ENCODE measurements at places on chromosomes 12 and 14.

DNA sequence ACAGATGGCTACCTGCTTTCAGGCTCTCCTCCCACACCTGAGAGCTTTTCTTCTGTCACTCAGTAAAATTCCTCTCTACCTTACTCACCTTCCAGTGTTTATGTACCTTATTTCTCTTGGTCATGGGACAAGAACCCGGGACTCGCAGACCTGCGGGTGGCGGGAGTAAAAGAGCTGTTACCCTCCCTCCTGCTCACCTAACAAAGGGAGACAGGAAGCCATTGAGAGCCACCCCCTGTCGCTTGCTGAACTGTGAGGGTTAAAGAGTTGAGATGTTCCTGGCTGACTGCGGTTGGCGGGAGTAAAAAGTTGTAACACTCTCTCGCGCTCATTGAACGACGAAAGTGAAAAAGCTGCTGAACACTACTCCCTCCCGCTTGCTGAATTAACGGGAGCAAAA, 1935.1 kb upstream of the FLRT2 start:
- no peak for DNase-seq

DNA sequence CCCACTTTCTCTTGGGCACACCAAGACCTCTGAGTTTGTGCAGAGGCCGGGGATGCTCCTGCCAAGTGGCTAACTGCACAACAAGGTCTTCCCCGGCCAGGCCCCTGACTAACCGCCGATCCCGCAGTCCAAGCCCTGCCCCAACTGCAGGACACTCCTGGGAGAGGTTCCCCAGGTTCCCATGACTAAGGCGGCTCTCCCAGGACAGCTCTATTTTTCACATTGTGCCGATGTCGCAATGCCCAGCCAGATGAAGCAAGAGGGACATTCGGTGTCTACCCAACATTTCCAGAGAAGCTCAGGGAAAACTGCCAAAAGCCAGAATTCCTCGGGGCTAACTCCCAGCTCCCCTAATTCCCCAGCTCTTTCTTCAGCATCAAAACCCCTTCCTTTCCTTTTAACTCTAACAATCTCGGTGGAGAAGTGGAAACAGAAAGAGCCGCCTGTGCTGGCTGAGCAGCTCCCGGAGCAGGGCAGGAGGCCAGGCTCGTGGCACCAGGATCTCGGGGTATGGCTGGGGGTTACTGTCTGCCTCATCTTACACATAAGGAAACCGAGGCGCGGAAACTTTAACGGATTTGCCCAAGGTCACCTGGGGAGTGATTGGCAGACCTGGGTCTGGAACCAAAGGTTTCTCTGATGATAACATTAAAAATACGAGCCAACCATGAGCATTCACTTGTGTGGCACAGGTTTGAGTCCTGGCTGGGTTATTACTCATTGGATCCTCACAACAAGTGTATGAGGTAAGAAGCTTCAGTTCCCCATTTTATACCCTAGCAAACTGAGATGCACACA, 318.2 kb downstream of the BCL11B start:
- no peak for DNase-seq

- no peak for DNase-seq
These were observed 124.7 kb downstream of the ZNF664 start for GRCh38 chr12:124097701-124098100.

DNA sequence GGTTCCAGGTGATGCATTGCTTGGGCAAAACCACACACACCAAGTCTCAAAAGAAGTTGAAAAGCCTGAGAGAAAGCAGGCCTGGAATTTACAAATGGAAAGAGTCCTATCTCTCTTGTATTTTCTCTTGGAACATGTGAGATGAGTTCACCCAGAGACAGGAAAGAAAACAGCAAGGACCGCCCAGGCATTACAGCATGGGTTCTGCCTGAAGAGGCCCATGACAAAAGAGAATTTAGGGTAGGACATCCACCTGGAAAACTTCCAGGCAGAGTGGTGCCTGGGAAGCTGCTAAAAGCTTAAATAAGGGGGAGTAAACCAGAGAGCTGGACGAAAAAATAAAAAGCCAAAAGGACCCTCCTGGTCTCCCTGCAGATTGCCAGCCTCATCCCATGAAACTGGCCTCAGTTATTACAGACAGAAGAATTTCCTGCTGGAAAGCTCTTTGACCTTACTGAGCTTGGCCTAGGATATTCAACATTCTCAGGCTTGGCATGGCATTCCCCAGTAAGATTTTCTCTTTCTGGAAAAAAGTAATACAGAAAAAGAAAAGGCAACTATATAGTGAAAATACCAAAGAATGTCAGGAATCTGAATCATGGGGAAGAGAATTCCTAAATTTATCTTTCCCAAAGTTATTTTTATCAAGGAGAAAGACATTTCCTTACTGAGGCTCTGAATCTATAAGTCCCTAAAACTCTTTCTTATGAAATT, 121.3 kb upstream of the NUDT4 start:
- no peak for DNase-seq

GRCh38 chr14:50333014-50333509, 20.9 kb downstream of the DMAC2L start:
- no peak for DNase-seq

Measured in hematopoietic multipotent progenitor cell treated with erythropoietin and hydrocortisone succinate and interleukin-3 and kit ligand, for 15 days (in vitro differentiated cells).